Activated CD4-positive, alpha-beta memory T cell treated with anti-CD3 and anti-CD28 coated beads, Interleukin-2, amount 10 ng/mL, durations not matched to agents 7 days and 5 days (primary cell): ENCODE measurements at places on chromosomes 7 and 10. TPM values are rescaled to one million over a fixed set of nuclear protein-coding genes. Genes with fewer than 3 reads are reported as not detected.

DNA sequence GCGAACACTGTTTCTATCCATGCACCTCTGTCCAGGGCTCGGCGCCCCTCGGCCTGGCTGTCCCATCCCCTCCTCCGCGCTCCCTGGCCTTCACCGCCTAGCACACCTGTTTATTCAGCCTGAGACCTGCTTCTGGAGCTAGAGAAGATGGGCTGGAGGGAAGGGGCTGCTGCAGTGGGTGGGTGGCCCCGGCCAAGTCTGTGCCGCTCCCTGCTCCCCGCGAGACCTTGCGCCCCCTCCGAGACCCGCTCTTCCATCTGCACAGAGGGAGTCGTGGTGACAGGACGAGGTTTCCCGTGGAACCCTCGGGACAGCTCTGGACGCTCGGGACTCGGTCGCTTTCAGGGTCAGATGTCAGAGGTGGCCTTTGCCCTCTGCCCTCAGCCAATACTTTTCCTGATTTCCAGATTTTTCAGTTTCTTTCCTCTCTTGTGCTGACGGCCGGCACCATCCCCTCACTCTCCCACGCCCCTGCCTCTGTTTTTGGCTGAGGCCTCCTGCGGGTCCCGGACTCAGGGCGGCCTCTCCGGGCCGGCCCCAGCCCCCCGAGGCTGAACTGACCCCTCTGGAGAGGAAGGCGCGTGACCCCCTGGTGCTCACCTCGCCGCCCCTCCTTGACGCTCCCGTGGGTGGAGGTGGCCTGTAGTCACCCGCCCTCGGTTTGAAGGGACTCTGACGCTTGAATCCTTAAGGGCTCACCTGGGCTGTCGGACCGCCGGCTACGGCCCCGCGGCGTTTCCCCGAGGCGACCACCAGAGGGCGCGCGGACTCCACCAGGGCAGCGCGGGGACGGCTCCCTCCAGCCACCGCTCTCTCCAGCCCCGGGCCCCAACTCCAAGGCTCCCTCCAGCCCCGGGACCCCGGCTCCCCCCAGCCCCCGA, 15.6 kb downstream of the SHH start:
- peak; percentile 70 for DNase-seq

GRCh38 chr7:31444196-31444595, 69.7 kb upstream of the ITPRID1 start:
- DNase-seq = no peak

DNA sequence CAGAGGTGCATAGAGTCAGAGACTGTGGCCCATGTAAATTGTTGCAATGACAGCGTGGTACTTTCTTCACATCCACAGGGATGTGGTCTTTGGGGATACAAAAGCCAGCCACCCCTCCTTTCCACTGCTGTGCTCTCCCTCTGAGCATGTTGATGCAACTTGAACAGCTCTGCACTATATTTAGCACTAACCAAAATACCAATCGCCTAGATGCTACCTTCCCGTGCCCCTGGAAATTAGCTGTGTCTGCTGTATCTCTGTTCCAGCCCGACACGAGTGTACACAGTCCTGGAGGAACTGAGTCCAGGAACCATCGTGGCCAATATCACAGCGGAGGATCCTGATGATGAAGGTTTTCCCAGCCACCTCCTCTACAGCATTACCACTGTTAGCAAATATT, 38.1 kb downstream of the CDHR3 start:
- DNase-seq = no peak

DNA sequence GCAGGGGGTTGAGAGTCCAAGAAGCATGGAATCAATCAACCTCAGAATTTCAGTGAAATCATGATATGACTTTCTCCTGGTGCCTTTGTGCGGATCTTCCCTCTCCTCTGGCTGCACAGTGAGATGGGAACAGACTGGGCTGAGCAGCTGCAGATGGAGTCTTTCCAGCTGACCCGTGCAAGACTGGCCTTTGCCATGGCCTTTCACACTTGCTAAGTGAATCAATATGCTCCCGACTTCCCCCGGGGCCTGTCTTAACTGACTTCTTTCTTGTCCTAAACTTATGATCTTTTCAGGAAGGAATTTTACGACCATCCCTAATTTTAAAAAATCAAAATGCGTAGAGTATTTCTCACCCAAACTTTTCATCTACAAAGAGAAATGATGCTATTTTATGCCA, 469.9 kb downstream of the GALNT17 start:
- DNase-seq = no peak

GRCh38 chr10:128086003-128086863, 40.0 kb downstream of the MKI67 start:
- DNase-seq = no peak

DNA sequence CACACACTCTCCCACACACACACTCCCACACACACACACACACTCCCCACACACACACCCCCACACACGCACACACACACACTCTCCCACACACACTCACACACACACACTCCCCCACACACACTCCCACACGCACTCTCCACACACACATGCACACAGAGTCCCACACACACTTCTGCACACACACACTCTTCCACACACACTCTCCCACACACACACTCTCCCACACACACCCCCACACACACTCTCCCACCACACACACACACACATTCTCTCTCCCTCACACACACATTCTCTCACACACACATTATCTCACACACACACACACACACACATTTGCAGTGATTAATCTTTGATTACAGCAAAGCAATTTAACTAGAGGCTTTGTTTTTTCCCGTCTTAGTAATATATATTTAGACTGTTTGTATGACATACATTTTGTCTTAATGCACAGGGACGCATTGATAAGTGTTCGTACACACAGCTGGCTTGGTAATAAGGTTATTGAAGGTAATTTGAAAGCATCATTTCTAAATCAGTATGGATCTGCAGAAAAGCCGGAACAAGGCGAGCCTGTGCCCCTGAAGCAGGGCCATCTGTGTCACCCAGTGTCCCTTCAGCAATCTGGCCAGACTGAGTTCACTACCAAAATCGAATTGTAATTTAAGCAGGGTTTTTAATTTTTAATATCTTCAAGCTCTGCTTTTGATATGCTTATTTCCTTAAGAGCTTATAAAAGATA, 69.9 kb upstream of the SH2B2 start:
- DNase-seq = no peak

GRCh38 chr10:1776127-1776662, 38.9 kb upstream of the ADARB2 start:
- DNase-seq = no peak

GRCh38 chr10:91410638-91411371, 661 bp downstream of the HECTD2 start:
- no peak for DNase-seq

DNA sequence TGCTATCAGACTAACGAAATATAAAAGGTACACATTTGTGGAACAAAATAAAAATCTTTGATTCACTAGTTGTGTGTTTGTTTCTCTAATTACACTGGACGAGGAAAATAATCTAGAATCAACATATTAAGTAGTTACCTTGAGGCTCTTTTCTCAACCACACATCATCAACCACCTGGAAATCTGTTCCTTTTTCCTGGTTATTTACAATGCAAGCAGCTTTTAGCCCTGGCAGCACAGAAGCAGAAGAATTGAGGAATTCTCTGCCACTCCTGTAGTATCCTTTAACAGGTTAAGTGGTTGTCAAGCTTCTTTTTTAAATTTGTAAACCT, 23.7 kb downstream of the NUP42 start:
- DNase-seq = no peak

DNA sequence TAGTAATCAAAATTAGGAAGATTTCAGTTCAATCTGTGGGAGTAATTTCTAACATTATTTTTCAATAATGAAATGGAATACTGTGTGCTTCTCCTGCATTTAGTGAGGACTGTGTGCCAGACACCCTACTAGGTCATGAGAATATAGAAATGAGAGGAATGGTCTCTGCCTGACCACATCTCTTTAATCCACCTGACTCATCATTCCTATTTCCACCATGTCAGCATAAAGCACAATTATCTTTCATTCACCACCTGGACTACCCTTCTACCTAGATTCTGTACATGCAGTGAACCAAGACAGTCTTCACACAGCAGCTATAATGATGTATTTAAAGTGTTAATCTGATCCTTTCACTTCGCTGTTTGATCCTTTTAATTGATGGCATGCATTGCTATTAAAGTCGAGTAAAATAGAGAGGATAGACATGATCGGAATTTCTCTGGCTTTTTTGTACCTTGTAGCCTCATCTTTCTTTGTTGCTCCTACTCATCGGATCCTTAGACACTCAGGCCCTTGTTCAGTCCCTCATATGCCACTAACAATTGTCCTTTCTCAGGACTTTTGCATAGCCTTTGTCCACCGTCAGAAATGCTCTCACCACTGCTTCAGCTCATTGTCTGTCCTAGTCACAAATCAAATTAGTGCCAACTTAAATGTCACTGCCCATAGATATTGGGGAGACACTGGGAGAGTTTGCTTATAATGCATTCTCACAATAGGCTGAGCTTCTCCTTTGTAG, 1037.1 kb downstream of the REEP3 start:
- no peak for DNase-seq

- DNase-seq = no peak
These were observed 52.6 kb downstream of the FAM53B start for GRCh38 chr10:124691421-124692099.

- DNase-seq = no peak
These were observed 689.7 kb upstream of the CELF2 start for GRCh38 chr10:10327934-10328333.

DNA sequence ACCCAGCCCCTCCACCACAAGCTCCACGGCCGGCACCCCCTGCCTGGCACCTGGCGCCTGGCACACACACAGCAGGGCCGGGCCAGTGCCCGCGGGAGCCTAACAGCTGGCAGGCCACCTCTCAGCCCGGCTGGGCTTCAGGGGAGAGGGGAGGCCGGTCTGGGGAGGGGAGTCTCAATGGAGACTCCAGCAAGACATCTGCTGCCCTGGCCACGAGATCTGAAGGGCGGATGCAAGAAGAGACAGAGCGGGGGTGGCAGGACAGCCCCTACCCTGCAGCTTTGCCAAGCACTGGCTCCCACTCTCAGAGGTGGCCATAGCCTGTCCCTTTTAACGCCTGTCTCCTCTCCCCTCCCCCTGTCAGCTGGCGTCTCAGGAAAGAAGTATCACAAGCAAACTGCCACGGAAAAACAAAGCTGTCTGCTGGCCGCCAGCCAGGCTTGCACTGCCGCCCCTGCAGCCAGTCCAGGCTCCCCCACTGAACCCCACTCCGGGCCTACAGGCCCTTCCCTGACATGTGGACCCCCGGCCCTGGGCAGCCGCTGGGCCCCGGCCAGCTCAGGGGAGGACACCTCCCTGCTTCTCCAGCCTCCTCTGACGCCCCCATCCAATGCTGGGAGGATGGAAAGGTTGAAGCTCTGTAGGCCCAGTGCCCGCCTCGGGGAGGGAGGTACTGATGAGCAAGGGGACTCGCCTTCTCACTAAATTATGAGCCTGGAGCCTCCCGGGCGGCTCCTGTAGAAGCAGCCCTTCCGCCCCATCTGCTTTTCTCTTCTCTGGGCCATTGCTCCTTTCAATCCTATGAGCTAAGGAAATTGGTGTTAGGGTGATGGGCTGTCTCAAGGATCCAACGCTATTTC, 178.4 kb downstream of the ARHGAP12 start:
- no peak for DNase-seq

DNA sequence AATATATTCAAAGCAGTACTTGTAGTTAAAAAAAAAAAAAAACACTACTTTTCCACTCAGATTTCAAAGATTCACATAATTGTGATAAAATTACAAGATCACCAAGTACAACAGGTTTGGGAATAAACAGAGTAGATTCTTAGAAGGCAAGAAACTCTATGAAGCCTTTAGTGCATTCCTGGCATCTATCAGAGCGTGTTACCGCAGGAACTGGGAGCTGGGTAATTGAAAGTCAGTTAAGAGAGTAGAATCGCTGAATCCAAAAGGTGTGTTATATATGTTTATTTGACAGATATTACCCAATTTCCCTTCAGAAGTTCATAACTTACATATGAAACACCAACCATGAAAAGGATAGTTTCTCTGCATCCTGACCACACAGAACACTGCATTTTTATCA, 159.2 kb upstream of the PLXNA4 start:
- no peak for DNase-seq

- peak; percentile 9 for DNase-seq
These were observed 42.5 kb downstream of the JAKMIP3 start for GRCh38 chr10:132107949-132108877.

- no peak for DNase-seq
These were observed 42.6 kb upstream of the ECHDC3 start for GRCh38 chr10:11699550-11700097.

DNA sequence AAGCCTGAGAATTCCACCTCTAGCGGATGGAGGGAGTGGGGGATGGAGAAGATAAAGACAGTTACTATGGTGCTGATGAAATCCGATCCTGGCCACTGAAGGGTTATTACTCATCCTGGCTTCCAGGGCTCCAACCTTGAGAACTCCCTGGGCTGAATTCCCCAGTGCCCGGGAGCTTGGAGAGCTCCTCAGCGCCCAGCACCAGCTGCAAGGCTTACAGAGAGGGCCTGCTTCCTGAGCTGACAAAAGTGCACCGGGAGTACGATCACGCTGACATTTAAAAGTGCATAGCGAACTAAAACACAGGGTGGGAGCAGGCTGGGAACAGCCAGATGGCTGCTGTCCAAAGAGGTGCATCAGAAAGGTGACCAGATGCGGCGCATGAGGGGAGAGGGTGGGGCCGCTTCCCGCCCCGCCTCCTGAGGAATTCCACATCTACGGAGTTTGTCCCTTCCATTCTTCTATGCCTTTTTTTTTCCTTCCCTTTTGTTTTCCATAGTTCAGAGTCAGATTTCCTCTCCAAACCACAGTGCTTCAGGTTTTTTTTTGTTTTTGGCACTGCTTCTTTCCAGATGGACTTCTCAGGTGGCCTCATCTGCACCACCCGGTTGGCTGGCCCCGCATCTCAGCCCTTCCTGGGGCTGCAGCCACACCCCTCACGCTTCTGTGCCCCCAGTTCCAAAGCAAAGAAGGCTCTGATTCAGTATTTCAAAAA, 62.4 kb upstream of the MKRN1 start:
- no peak for DNase-seq

DNA sequence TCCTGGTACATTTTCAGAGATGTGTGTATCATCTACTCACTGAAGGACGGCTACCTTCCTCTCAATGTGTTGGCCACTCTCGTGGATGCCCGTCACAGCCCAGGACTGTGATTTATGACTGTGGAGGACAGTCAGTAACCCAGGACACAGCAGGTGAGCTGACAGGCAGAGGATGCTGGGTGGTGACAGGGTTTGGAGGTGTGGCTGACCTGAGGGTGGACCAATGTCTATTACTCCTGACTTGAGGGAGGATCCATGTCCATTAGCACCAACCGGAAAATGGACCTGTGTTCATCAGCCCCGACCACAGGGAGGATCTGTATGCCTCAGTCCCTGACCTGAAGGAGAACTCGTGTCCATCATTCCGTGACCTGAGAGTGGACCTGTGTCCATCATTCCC, 96.1 kb downstream of the ADCY1 start:
- DNase-seq = peak; percentile 14

- no peak for DNase-seq
These were observed 115.0 kb downstream of the SND1 start for GRCh38 chr7:127766831-127767459.

GRCh38 chr7:50389961-50390360, 60.2 kb downstream of the FIGNL1 start:
- no peak for DNase-seq

GPR26 gene
- not detected for total RNA-seq

C10orf143 gene
- 2.5 TPM for total RNA-seq

IQUB gene
- total RNA-seq = not detected

CYP2C18 gene
- total RNA-seq = not detected

ZWINT gene
- 75.9 TPM for total RNA-seq

COBL gene
- total RNA-seq = not detected
